ENCODE measurements at places on chromosomes 1 and 21.

- no peak for DNase-seq
Observed at GRCh38 chr21:44711327-44712202, at the start of gene TSPEAR. Gene TSPEAR, minus strand, starts transcription at chr21:44711572. Its CDS starts 58 bp downstream, at chr21:44711514.

DNA sequence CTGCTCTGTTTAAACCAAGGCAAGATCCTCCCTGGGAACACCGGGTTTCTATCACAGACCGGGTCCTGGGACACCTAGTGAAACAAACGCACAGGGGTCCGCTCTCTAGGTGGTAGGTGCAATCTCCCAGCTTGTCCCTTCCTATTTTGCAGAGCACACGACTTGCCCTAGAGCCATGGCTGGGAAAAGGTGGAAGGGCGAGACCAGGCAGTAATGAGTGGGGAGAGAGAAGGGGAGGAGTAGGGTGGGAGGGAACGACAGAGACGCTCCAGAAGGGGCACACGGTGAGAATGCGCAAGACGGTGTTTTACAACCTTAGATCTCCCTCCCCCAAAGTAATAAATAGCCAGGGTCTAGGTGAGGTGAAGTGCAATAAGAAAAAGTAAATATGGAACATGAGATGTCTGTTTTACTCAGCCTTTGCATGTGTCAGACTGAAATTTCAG lies 9.3 kb upstream of the ARHGAP29 start:
- DNase-seq: no peak

GRCh38 chr1:180228648-180229482 lies 1.2 kb upstream of the LHX4 start:
- DNase-seq: no peak

DNA sequence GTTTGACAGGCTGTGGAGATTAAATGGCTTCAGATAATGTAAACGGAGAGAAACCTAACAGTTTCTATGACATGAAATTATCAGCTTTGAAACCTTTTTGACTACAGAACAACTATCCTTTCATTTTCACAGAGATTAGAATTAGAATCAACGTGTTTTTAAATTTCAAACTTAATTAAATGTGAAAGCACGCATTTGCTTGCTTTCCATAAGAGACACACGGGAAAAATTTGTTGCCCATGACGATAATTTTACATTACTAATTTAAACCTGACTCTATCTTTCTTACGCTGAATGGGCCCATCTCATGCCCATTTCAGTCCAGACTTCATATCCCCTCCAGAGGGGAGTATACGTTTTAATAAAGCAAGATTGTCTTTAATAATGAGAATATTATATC lies 91.7 kb upstream of the HP1BP3 start:
- no peak for DNase-seq

DNA sequence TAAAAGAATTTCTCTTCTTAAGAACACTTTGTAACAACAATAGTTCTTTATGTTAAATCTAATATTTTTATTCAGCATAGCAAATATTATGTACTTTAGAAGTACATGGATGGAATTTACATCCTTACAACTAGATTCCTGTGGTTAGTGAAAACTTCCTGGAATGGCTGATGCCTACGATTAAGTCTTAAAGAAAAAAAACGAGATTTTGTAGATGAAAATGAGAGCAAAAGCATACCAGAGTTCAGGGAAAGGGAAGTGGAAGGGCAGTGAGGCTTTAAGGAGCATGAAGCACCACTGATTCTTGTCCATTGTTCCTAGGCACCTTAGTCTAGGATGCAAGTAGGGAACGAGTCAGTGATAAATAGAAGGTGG lies 26.7 kb downstream of the CFH start:
- DNase-seq: no peak

GRCh38 chr1:30730346-30731108 lies 7.1 kb upstream of the MATN1 start:
- no peak for DNase-seq

GRCh38 chr1:172754609-172755008 lies 95.7 kb downstream of the FASLG start:
- DNase-seq: no peak

All from esophagus squamous epithelium (tissue), 5 donors.